ENCODE measurements at places on chromosomes 2 and 18. TPM values are rescaled to one million over a fixed set of nuclear protein-coding genes. Genes with fewer than 3 reads are reported as not detected.

Gene FBXO15
- polyA plus RNA-seq, result 0.36 TPM

Gene NYAP2
- not detected for polyA plus RNA-seq

Gene THSD7B
- polyA plus RNA-seq, result 0.02 TPM

Gene FTCDNL1
- polyA plus RNA-seq, result 0.29 TPM

Gene LYPD6
- polyA plus RNA-seq, result 0.07 TPM

Gene SELENOI
- polyA plus RNA-seq, result 16.8 TPM

Gene VSNL1
- 40.4 TPM for polyA plus RNA-seq

Gene MTLN
- 37.1 TPM for polyA plus RNA-seq

Gene NOSTRIN
- not detected for polyA plus RNA-seq

Gene CREG2
- 3.6 TPM for polyA plus RNA-seq

Gene FSHR
- polyA plus RNA-seq, result not detected

Gene CPS1
- polyA plus RNA-seq, result 14.9 TPM

Gene CD8B
- polyA plus RNA-seq, result not detected

Gene TRIB2
- polyA plus RNA-seq, result 10.9 TPM

Gene HIBCH
- 7.7 TPM for polyA plus RNA-seq

Gene DIS3L2
- 9.6 TPM for polyA plus RNA-seq

Gene GRHL1
- polyA plus RNA-seq, result 1.8 TPM

Gene IL18RAP
- polyA plus RNA-seq, result not detected

Gene GNLY
- not detected for polyA plus RNA-seq

Gene SUCLG1
- polyA plus RNA-seq, result 37.3 TPM

Gene IKZF2
- 6.4 TPM for polyA plus RNA-seq

Gene LYPD1
- not detected for polyA plus RNA-seq

Gene FOXI3
- 0.78 TPM for polyA plus RNA-seq

Gene PLB1
- polyA plus RNA-seq, result 2.0 TPM

Gene REG3G
- polyA plus RNA-seq, result not detected

Gene KATNAL2
- polyA plus RNA-seq, result 0.92 TPM

Gene FBLN7
- 0.18 TPM for polyA plus RNA-seq

Gene KIAA1328
- 3.0 TPM for polyA plus RNA-seq

Gene C2orf92
- polyA plus RNA-seq, result 0.84 TPM

Measured in mammary epithelial cell (primary cell).